ENCODE measurements at places on chromosomes 2 and 18.

DNA sequence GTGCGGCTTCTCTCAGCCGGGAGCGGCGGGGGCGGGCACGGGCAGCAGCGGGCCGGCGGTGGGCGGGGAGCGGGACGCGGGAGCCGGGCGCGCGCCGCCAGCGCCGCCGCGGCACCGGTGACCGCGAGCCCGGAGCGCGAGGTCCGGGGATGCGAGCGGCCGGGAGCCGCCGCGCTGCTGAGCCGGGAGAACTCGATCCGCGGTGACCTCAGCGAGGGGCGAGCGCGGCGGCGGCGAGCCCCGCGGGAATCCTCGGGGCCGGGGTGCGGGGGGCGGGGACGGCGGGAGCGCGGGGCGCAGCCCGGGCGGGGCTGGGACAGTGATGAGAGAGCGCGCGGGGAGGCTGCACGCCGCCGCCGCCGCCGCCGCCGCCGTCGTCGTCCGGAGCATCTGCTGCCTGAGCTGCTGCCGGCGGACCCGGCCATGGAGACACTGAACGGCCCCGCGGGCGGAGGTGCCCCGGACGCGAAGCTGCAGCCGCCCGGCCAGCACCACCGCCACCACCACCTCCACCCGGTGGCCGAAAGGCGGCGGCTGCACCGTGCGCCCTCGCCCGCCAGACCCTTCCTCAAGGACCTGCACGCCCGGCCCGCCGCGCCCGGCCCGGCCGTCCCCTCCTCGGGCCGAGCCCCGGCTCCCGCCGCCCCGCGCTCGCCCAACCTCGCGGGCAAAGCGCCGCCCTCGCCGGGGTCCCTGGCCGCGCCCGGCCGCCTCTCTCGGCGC is at the start of gene MTCL1:
Gene MTCL1, plus strand, starts transcription at position 319 of the 723 bp plus-strand sequence. Its CDS starts 105 bp downstream, at position 424.
- DNase-seq: no peak

GRCh38 chr2:166727095-166727494 is 161.2 kb upstream of the XIRP2 start:
- no peak for DNase-seq

- no peak for DNase-seq
Measured at GRCh38 chr2:162002623-162003235, 71.3 kb downstream of the DPP4 start.

GRCh38 chr18:22975508-22975907 is 42.4 kb downstream of the RBBP8 start:
- DNase-seq: no peak

DNA sequence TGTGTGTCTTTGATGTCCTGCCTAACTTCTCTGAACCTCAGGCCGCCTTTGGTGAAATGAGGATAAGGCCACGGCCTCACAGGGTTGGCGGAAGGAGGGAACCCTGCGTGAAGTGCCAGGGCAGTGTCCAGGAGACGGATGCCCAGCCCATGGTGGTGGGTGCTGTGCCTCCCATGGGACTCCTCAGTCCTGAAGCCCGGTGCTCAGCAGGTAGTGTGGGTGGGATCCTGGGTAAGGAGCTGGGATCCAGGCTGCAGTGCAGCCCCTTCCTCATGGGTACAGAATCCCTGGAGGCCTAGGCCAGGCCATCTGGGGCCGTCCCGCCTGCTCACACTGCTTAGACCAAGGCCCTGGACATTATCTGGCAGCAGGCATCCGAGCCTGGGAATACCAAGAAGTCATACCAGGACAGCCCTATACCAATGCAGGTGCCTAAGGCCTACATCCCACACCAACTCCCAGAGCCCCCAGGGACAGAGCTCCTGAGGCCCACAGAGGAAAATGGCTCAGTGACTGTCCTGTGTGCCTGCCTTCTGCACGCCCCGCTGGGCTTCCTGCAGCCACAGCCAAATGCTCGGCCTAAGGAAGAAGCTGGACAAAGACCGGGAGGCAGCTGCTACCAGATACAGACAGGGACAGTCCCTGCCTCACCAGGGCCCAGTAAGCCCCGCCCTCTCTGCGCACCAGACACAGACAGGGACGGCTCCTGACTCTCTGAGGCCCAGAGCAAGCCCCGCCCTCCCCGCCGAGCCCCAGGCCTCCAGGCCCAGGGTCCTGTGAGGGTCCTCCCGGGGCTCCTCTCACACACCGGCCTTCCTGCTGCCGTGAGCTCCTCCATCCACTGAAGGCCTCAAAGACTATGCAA is 78.0 kb downstream of the NDUFA10 start:
- no peak for DNase-seq

DNA sequence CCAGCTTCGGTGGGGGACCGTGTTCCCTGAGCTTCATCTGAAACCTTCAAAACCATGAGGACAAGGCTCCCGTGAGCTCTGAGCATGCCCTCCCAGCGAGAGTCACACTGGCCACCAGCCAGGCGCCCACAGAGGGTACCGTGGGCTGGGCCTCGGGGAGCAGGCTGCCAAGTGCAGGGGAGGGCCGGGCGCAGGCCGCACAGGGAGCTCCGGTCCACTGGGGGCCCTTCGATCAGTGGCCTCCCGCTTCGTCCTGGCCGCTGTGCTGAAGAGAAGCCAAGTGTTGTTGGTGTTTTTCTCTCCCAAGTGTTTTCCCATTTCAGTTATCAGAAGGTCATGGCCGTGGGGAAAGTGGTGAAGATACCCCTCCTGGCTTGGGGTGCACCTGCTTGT is 144.4 kb downstream of the PTGR3 start:
- no peak for DNase-seq

DNA sequence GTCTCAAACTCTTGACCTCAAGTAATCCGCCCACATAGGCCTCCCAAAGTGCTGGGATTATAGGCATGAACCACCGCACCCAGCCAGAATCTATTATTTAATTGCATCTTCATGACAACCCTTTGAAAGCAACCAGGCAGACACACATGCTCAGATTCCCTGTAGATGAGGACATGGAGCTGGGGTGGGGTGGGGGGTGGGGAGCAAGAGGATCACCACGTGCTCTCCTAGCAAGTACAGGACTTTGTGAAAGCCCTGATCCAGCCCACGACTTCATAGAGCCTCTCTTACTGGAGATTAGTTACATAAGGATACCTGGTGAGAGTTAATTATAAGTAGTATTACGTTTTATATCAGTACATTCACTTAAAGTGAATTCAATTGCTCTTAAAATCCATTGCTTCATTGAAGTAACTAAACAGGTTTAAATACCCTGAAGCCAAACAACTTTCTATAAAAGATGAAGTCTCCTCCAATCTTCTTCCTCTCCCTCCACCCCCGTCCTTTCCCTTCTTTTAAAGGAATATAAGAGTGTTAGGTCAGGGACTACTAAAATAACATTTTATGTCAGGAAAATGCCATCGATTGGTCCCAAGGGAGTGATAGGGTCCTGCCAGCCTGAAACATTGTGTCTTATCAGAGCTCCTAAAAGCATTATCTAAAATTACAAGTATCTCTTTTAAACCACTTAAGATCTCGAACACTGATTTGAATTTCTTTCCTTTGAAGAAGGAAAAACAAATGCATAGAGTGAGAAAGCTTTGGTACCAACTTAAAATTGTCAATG is 123.9 kb downstream of the EPHA4 start:
- DNase-seq: no peak

- no peak for DNase-seq
Measured at GRCh38 chr18:49021433-49022129, 70.8 kb upstream of the SMAD7 start.

DNA sequence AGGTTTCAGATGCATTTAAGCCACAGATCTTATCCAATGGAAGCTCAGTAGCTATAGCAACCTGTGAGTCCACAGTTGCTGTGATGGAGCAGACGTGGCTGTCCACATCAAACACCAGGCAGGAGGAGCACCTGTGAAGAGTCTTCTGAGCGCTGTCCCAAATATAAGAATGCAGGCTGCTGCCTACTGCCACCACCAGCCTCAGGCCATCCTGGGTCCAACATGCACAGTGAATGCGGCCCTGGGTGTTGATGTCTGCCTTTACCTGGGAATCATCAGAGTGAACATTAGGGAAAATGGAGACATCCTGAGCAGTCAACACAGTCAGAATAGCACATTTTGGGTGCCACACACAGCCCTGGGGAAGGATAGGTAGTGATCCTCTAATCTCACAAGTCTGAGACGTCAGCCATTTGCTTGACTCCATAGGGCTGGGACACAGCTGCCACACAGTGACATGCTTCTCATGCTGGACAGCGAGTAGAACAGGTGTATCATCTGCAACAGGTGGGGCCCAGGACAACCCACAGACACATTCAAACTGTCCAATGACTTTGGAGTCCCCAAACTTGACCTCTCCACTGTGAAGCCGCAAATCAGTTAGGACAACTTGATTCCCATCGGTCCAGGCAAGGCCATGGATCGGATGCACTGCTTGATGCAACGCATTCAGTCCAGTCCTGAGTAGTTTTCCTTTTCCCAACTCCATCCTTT is 8.2 kb downstream of the WDCP start:
- DNase-seq: no peak

DNA sequence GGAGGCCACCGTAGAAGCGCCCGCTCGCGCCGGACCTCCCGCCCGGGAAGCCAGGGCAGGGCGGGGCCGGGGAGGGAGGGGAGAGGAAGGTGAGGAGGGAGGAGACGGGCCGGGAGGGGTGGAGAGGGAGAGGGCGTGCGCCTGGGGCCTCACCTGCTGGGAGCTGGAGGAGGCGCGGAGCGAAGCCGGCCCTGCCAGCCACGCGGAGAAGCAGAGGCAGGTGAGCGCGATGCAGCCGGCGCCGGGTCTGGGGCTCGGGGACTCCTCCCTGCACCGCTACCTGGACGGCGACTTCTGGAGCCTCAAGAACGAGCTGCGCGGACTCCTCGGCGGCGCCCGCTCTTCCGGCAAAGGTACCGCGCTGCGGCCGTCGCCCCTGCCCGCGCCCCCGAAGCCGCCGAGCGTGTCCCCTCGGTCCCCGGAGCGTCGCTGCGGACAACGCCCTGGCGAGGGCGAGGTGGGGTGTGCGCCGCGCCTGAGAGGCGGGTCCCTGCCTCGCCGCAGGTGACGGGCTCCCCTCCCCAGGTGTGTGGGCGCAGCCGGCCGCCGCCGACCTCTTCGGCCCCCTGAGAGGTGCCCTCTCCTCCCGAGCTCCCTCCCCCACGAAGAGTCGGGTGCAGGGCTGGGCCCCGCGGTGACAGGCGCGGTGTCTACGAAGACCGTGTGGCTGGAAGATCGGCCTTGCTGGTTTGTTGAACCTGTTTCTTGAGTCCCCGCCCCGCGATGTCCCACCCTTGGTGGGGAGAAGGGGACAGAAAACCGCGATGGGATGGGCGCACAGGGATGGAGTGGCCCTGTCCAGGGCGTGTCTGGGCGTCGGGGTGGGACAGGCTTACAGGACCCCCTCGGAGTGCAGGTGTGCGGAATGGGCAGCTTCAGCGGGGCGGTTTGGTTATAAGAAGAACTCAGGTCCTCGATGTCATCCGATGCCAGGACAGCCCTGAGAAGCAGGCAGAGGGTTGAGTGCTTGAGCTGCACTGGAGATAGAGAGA is at the start of gene ACOXL:
Gene ACOXL, plus strand, starts transcription at position 152 of the 992 bp plus-strand sequence. CDS start 35,817 bp downstream, outside the sequence.
- no peak for DNase-seq

DNA sequence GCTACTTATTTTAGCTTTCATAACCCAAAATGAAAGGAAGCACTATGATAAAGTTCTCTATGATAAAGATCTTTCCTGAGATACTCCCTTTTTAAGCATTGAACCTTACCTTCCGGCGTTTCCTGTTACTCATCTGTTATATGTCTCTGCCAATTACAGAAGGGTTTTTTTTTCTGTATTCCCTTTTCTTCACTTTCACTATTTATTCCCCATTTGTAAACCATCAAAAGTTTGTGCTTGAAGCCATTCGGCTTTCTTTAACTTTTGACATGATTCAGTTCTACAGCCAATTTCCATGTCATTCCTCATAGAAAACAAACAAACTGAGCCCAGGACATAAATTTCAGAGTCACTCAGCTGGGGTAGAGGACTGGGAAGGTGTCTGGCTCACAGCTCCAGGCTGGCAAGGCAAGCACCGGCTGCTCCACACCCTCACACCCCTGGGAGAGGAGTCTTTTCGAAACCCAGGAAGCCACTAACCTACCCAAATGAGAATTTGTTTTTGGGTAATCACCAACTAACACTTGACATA is 429.4 kb upstream of the TRIB2 start:
- no peak for DNase-seq
